Left hindlimb (tissue), 1 donor: ENCODE measurements at places on chromosomes 1 and 21.

GRCh38 chr1:87437663-87438295 lies 109.1 kb downstream of the LMO4 start:
- DNase-seq: no peak

- no peak for DNase-seq
Observed at GRCh38 chr1:96360036-96360795, 361.4 kb upstream of the PTBP2 start.

GRCh38 chr1:90963651-90964050 lies 58.2 kb downstream of the ZNF644 start:
- DNase-seq: no peak

GRCh38 chr1:223216074-223216473 lies 73.0 kb upstream of the TLR5 start:
- DNase-seq: no peak

- no peak for DNase-seq
Observed at GRCh38 chr21:37266515-37267221, 466 bp downstream of the VPS26C start.

DNA sequence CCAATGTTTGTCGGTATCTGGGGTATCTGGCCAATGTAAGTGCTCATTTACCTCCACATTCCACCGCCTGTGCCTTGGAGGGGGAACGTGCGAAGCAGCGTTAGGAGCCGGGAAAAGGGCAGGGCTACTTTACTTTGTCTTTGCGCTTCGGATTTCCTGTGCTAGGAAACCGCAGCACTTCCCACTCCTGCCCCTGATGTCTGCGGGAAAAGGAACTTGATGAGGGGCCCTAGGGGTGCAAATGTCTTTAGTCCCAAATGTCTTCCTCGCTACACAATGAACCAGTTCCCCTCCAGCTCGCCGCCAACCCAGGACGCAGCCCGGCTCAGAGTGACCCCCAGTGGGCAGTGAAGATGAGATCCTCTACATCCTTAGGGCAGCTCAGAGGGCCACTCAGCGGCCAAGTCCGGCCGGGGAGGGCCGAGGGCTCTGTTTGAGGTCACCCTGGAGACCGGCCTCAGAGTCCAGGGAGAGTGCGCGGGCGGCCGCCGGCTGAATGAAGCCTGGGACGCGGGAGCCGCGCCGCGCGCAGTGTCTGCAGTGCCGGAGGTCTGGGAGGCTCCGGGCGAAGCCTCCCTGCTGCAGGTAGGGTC lies at the start of gene DYNLT5:
DYNLT5 (plus strand) TSS at position 460 of the 593 bp plus-strand sequence. CDS start 2,200 bp downstream, outside the sequence.
- DNase-seq: peak; percentile 70

GRCh38 chr1:114130213-114130612 lies 23.5 kb downstream of the SYT6 start:
- no peak for DNase-seq

DNA sequence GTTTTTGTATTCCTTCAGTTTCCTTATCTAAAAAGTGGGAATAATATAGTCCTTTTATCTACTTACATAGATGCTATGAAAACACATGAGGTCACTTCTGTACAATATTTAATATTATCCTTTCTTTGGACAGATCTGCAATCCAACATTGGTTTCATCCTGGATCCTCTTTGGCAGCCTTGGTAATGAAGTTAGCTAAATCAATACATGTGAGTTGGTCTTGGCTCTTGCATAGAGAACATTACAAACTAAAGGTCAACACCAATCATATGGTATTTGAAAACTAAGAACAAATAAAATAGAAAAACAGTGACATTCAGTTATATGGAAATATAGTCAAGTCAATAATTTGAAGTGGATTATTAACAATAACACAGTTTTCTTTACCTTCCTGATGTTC lies 3.2 kb upstream of the EDEM3 start:
- DNase-seq: no peak

- no peak for DNase-seq
Observed at GRCh38 chr1:182193908-182194550, 132.5 kb upstream of the ZNF648 start.

DNA sequence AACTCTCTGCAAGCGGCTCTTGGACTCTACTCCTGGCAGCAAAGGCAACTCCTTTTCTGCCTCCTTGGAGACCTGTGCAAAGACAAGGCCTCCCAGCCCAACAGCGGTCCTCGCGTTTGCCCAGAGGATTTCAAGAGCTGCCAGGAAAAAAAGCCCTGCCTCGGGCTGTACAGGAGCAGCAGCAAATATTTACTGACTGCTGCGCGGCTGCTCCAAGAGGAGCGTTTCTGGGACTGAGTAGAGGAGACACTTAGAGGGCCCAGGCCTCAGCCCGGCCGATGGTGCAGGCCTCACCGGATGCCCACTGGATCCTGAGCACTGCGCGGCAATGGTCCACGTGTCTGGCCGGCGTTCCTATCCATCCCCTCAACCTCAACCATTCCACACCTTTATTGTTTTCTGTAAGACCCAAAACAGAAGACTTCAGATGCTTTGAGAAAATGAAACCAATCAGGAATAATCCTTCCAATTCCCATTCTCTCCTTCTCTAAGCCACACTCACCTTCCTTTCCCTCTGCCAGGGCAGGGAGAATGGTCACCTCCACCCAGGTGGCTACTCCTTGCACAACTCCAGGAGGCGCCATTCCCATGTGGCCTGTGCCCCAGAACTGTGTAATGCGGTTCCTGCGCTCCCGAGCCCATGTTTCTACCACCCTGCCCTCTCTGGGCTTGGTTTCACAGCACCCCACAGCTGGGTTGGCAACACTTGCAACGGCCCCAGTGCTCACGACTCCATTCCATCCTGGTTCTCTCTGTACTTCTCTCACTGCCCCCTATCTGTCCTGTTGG lies 215.8 kb downstream of the TRABD2B start:
- peak; percentile 65 for DNase-seq

DNA sequence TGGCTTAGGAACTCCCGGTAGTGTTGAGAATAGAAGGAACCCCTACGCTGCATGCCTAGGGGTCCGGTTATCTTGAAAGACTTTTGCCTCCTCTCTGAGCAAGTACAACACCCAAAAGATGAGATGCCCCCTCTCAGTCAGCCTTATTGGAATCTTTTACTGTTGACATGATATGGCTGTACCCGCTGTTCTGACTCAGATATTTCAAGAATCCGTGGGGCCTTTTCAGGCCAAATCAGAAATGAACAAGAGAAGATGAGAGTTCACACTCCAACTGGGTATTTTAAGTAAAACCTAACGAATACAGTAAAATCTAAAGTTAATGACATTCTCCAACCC lies 164.2 kb downstream of the PPIAL4G start:
- no peak for DNase-seq

DNA sequence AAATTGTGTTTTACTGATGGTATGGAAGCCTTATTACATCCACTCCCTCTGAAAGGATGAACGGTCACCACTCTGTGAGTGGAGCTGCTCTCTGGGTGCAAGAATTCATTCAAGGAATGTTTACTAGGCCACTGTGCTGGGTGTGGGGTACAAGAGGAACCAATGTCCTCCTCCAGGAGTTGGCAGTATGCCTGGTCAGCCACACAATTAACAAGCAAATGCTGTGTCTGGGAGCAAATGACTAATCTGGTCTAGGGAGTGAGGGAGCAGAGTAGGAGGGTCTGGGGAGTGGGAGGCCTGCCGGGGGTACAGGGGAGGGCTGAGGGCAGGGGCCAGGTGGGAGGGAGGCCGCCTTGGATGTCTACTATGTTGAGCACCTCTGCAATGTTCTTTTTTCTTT lies 27.2 kb upstream of the TDRD10 start:
- DNase-seq: peak; percentile 47

GRCh38 chr1:234529950-234530237 lies 50.9 kb upstream of the TARBP1 start:
- no peak for DNase-seq

GRCh38 chr1:240503558-240503957 lies 108.4 kb downstream of the GREM2 start:
- DNase-seq: no peak

DNA sequence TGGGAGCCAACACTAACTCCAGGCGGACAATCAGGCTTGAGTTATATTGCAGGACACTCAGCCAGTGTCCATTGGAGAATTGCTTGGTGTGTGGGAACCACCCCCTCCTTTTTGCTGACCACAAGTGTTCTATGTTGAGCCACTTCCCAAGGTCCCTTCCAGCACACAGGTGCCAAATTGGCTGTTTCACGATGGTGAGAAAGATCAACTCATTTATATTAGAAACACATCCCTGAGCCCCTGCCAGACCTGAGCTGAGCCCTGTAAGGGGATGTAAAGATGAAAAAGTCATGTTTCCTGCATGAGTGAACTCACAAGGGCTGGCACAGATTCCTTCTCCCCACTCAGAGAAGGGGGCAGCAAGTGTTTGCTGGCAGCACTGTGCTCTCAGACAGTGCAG lies 96.5 kb downstream of the KCNN3 start:
- DNase-seq: no peak

DNA sequence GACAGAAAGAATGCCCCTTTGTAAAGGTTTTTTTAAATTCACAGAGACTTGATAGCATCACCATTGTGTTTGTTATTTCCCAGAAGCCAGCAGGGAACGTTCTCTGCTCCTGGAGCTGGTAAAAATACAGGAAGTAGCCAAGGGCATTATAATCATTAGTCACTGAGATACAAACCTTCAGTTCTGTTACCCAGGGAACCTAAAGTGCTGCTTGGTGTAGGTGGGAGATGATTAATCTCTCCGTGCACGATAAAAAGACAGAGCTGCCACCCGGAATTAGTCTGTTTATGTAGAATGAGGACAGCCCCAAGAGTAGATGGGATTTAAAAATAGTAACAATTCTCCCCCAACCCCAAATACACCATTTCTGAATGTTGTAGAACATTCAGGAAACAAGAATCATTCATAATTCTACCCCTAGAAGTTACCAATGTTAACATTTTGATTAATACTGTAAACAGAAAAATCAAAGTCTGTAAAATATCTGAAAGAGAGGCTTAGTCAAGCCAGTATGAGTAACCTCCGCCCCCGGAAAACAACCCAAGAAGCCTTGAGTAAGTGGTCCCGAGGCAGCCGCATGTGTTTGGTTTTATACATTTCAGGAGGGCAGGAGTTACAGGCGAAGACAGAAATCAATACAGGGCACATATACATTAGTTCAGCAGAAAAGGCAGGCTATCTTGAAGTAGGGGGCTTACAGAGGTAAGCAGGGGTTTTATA lies 45.3 kb upstream of the CTBS start:
- DNase-seq: no peak

DNA sequence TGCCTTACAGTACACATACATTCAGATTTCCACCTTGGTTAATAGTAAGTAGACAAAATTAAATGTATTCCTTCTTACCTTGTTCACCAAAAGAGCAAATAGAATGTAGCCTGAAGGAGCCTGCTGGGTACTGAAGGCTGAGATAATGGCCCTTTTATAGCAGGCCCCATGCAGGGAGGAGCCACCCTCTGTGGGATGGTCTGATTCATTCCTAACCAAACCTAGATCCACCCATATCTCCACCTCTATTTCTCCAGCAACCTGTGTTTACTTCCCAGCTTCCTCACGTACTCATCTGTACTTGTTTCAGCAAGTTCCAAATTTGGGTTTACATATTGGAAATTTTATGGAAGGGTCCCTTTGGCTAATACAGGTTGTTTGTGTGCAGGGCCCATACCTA lies at the start of gene FLG:
FLG (minus strand) TSS at position 129 of the 400 bp plus-strand sequence. CDS start 9,783 bp downstream, outside the sequence.
- no peak for DNase-seq

GRCh38 chr1:214454569-214455396 lies 96.6 kb downstream of the PTPN14 start:
- DNase-seq: no peak

DNA sequence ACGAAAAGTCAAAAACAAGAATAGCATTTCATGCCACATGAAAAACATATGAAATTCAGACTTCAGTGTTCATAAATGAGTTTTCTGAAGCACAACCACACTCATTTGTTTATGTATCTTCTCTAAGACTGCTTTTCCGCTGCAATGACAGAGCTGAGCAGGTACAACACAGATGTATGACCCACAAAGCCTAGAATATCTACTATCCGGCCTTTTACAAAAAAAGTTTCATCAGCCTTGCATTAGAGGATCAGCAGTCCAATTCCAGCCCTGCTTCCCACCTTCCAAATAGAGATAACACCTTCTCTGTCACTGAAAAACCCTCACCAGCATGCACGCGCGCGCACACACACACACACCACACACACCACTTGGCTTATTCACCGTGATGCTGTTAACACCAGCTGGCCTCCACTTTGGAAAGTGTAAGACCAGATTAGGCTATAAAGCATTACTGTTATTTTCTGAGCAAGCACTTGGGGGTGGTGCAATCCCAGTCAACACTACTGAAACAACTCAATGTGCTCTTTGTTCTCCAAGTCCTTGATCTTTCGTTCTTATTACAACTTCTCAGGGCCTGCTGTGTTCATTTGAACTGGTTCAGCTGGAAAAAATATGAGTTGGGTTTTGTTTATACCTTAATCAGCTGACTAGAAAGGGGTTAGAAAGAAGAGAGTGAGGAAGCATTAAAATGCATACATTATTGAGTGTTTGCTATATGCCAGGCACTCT lies 90.0 kb downstream of the GLUL start:
- no peak for DNase-seq

- no peak for DNase-seq
Observed at GRCh38 chr1:10228528-10228927, 18.2 kb downstream of the KIF1B start.

DNA sequence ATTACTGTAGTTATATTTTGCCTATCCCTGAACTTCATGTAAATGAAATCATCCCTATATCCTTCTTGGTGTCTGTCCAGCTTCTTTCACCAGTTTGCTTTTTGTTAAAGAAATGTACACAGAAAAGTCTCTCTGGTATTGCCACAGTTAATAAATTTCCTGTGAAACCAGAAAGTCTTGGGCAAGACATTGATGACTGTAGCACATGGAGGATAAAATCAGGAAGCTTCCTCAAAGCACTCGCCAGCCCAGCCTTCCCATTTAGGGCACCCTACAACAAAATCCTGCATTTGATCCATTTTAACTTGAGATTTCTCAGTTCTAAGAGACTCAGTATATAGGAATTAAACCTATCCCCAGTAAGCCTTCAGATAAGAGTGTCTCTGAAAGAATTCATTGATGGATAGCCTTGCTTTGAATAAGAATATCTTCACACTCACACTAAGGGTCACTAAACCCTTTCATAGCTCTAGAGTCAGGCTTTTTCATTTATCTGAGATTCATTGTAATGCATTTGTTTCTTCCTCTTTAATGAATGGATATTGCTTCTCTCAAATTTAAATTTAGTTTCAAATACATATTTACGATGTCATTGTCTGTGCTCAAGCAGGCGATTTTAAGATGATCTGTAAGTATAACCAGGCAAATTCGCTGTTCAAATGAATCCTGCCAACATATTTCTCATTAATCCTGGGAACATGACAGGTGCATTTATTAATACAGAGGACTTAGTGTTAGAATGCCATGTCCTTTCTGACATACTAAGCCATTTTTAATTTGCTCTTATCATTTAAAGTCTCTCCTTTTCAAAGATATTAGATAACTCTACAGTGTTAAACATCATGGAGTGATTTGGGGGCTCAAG lies 153.1 kb downstream of the GRIK1 start:
- DNase-seq: no peak
